Gastrocnemius medialis (tissue), 4 donors: ENCODE measurements at places on chromosomes 2 and 18. TPM values are rescaled to one million over a fixed set of nuclear protein-coding genes. Genes with fewer than 3 reads are reported as not detected.
A peak's percentile ranks its signal among the peaks of the same experiment; 100 is the strongest.

GRCh38 chr18:40642692-40643229 is 1312.3 kb upstream of the PIK3C3 start:
- no peaks in the 10 kb centered on the region for H3K36me3 ChIP-seq
- DNase-seq, result no peak
- no peaks in the 10 kb centered on the region for H3K4me1 ChIP-seq
- no peak overlapping the region for H3K27ac ChIP-seq
- H3K27me3 ChIP-seq, result no peaks in the 10 kb centered on the region

- no peaks in the 10 kb centered on the region for H3K36me3 ChIP-seq
- H3K27me3 ChIP-seq, result no peaks in the 10 kb centered on the region
- no peak for DNase-seq
- peaks cover 5% of the 10 kb centered on the region for H3K4me1 ChIP-seq
- H3K27ac ChIP-seq, result no peak overlapping the region
These were observed 146.3 kb upstream of the LMAN1 start for GRCh38 chr18:59505356-59505755.

DNA sequence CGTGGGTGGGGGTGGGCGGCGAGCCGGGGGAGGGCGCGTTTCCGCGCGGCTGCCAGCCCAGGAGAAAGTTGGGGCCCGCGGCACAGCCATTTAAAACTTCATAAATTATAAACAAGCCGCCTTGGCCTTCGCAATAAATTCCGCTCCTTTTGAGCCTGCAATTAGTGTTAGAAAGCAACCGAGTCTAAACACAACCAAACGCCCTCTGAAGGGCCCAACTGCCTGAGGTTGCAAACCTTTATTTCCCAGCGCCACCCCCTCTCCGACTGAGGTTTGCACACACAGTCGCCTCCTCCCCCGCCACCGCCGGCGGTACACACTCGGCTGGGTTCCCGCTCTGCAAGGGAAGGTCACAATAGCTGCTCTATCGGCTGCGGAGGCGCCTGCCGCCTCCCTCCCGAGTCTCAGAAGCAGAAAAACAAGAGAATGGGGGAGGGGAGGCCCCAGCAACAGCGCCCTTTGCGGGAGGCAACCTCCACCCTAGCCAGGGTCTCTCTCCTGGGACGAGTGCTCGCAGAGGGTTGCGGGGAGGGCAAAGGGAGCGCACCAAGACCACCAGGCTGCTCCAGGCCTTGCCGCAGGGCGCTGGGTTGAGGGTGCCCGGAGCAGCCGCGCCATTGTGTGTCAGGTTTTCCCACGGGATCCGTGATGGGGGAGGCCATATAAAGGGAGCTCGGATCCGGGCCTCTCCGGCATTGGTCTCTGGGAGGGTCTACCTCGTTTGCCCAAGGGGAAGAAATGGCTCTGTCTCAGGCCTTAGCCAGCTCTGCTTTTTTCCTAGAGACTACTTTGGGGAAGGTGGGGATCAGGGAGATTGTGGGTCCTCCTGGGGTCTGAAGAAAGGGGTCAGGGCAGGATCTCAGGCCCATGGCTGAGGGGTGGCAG is 13.4 kb upstream of the HOXD1 start:
- no peak overlapping the region for H3K27ac ChIP-seq
- no peak overlapping the region for H3K4me3 ChIP-seq
- no peak for DNase-seq
- H3K27me3 ChIP-seq, result peaks cover 56% of the 10 kb centered on the region

- H3K4me3 ChIP-seq, result no peak overlapping the region
- peaks cover 42% of the 10 kb centered on the region for H3K4me1 ChIP-seq
- DNase-seq, result peak; percentile 29
- no peaks in the 10 kb centered on the region for H3K36me3 ChIP-seq
- no peaks in the 10 kb centered on the region for H3K27me3 ChIP-seq
These were observed 94.5 kb upstream of the TMEM178A start for GRCh38 chr2:39571111-39571731.

DNA sequence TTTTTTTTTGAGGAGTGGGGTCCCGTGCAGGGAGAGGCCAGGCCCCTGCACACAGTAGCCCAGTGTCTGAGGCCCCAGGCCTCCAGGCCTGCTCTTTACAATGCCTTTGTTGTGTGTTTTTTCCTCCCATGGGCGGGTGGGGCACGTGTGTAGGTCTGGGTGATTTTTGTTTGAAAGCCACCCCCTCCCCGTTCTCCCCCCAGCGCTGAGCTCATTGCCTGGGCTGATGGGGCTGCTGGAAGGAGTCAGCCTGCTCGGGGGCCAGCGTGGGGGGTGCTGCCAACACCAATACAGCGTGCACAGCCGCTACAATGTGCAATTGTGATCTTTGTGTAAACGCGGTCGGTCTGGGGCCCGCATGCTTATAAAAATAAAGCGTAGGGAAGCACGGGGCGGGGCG is 142.7 kb downstream of the DYSF start:
- H3K27me3 ChIP-seq, result no peaks in the 10 kb centered on the region
- H3K4me3 ChIP-seq, result no peak overlapping the region
- no peaks in the 10 kb centered on the region for H3K4me1 ChIP-seq
- DNase-seq, result no peak
- H3K27ac ChIP-seq, result no peak overlapping the region

Gene HOXD13
- not detected for total RNA-seq

Gene KIAA1328
- 6.1 TPM for total RNA-seq

Gene RSAD2
- 4.1 TPM for total RNA-seq

Gene PPM1G
- total RNA-seq, result 111 TPM

Gene SP140L
- 2.6 TPM for total RNA-seq

Gene VSNL1
- total RNA-seq, result not detected

Gene SIX2
- 28.9 TPM for total RNA-seq
